Stimulated activated CD8-positive, alpha-beta memory T cell treated with anti-CD3 and anti-CD28 coated beads, Interleukin-12 subunit alpha, Interleukin-12 subunit beta, amount 100 ng/mL, for 4 hours (primary cell): ENCODE measurements at places on chromosomes 1 and 21.

GRCh38 chr21:14991957-14992356 is 72.8 kb downstream of the NRIP1 start:
- no peak for DNase-seq

GRCh38 chr1:1198423-1199140 is 7.8 kb downstream of the TNFRSF18 start:
- no peak for DNase-seq

- DNase-seq = no peak
Measured at GRCh38 chr21:14957836-14958235, 107.0 kb downstream of the NRIP1 start.

DNA sequence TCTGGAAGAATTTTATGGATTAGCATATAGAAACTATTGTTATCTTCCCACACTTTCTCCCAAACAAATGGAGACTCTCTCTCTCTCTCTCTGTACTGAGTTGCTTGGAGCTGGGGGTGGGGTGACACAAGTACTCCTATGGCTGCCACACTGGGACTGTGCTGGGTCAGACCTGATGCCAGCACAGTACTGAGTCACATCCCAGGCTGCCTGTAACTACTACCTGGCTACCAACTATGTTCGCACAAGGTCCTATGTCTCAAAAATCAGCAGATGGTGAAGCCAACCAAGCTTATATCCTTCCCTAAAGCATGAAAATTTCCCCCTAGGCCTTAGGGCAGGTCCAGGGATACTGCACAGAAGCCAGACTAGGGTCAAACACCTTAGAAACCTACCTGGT is 66.6 kb downstream of the FAF1 start:
- DNase-seq = no peak

GRCh38 chr1:53643041-53643880 is 95.7 kb downstream of the GLIS1 start:
- DNase-seq = no peak

- DNase-seq = no peak
Measured at GRCh38 chr1:183903101-183903500, 98.2 kb downstream of the RGL1 start.

DNA sequence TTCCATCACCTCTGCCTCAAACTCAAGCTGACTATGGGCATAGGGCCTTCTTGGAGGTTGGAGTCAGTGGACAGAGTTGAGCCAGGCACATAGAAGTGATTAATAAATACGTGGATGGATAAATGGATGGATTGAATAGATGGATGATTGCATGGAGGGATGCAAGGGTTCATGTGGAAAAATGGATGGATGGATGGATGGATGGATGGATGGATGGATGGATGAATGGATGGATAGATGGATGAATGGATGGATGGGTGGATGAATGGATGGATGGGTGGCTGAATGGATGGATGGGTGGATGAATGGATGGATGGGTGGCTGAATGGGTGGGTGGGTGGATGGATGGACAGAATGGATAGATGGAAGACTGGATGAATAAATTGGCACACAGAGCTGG is 40.1 kb upstream of the ZBTB40 start:
- no peak for DNase-seq

GRCh38 chr1:89465201-89465600 is 59.4 kb upstream of the LRRC8B start:
- no peak for DNase-seq

DNA sequence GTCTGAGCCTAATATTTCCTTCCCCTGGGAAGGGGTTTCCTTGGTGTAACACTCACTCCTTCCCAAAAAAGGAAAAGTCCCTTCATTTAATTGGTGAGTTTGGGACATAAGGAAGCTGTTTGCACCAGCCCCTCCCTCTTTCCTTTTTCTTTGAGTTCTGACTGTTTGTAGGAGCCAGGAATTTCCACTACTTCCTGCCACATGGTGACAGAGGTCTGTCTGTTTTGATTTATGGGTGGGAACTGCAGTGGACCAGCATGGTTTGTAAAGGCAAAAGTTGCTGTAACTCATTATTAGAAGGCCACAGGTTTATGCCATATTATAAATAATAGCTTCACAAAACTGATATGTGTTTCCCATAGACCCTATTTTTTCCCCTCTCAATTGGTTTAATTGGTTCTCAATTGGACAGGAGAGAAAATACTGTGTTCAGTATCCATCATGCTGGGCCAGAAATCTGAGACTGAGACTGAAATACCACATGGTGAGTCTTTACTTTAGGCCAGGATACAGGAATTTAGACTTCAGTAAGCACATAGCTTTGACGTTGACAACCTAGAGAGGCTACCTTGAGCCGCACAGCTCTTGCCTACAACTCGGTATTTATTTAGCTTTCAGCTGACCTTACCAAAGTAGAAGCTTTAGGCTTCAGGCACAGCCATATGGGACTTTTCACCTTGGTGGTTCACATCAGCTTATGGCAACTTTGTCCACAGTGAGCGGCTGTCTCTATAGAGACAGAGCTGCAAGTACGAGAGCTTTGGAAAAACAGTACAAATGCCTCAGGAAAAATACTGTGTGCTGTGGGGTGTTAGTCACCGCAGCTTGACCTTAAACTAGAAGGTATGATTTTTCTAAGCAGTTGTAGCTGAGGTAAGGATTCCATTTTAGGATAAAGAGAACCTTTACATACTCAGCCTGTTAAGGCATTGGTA is 40.0 kb upstream of the RGS7 start:
- DNase-seq = no peak

DNA sequence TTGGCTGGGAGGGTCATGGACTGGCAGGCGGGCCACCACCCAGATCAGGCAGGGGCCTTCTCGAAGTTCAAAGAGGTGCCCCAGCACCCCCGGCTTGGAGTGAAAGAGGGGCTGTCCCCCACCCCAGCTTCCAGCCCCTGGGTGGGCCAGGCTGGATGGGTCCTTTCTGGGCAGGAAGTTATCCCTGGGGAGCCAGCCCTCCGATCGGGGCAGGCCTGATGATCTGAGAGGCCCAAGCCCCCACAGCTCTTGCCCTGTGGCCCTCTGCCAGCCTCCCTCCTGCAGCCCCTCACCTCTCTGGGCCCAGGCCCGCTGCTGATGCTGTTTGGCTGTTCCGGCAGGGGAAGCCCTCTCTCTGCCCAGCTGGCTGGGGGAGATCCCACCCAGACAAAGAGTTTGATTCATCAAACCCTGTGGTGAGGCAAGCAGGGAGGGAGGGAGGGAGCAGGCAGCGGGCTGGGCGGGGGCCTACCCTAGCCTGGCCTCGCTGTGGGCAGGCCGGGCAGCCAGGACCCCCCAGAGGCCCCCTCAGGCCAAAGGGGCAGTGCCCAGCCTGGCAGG is 2.5 kb downstream of the ARHGEF19 start:
- DNase-seq = no peak

DNA sequence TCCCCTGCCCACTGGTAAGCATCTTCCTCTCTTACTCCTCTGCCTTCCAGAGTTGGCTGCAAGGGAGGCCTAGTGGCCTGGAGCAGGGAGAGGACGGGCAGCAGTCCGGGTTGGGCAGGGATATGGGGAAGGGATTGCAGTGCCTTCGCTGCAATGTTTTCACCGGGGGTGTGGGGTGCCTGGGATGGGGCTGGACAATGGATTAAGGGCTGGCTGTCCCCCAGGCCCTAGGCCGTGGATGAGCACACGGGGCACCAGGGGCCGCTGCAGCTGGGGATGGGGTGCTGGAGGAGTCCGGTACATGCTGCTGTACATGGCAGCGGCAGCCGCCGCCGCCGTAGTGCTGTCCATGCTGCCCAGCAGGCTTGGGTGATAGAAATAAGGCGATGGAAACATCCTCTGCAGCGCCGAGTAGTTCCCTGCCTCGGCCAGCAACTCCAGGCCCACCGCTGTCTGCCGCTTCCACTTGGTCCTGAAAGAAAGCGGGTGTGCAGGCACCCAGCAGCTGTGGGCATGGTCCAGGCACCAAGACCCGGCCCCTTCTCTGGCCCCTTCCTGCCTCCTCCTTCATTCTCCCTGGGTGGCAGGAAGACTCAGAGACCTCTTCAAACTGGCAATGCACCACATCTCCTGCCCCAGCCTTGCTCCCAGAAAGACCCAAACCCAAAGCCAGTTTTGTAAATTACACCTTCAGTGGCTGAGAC is 4.8 kb downstream of the BARHL2 start:
- DNase-seq = no peak

DNA sequence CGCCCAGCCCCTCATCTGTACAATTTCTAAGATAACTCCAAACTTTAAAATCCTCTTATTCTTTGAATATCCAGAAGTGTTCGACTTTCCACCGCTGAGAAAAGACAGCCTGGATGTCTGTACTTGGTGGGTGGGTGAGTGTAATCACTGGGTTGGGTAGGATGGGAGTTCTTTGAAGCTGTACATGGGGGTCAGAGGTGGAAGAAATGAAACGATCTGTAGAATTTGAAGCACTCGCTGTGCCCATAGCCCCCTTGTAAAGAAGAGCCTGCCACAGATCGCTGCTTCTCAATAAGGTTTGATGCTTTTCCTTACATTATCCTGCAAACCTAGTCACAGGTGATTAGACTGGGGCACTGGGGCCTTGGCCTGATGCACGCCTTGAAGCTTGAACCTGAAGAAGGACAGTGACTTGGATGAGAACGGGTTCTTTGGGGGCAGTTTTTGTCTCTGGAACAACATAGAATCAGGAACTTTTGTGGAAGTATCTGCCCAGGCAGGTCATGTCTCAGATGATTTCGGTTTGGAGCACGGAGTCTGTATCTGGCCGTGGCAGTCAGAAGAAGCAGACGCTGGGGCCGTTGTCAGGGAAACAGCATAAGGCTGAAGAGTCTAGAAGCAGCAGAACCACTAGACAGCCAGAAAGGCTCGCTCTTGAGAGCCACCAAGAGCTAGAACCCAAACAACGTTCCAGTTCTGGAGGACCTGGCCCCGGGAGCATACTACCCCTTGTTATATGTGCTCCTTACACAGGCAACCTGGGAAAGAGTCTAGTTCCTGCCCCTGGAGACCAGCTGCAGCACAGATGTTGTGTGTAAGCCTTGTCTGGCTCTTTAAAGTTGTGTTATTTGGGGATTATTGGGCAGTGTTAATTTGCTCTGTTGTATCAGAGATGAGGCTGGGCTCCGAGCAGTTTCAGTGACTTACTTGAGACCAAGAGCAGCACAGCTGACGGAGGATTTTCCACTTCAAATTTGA is 45.1 kb upstream of the SCCPDH start:
- DNase-seq = no peak

- no peak for DNase-seq
Measured at GRCh38 chr1:107933736-107934135, 31.2 kb downstream of the VAV3 start.

DNA sequence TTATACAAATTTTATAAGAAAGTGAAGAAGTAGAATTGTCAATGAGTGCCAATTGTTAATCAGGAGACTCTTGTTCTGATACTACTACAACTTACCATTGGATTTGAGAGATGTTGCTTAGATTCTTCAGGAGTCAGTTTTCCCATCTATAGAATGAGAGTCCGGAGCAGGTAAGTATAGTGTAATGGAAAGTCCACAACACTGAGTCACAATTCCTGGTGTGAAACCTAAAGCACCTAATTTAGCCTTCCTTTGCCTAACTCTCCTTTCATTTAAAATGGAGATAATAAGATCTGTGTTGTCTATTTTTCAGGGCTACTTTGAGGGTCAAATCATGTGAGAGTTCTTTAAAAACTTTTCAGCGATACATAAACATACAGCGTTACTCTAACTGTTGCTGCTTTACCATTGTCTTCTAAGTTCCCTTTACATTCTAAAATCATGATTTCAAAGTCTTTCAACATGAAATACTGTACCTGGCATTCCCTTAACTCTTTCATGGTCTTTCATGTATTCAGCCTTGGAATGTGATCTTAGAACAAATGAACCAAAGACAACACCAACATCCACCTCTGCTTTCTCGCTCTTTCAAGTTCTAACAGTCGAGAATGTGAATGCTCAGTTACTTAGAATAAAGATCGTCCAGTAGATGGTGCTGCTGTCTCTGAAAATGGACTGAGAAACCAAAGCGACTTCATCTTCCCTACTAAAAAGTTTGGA is 90.9 kb downstream of the SLC30A10 start:
- DNase-seq = no peak

DNA sequence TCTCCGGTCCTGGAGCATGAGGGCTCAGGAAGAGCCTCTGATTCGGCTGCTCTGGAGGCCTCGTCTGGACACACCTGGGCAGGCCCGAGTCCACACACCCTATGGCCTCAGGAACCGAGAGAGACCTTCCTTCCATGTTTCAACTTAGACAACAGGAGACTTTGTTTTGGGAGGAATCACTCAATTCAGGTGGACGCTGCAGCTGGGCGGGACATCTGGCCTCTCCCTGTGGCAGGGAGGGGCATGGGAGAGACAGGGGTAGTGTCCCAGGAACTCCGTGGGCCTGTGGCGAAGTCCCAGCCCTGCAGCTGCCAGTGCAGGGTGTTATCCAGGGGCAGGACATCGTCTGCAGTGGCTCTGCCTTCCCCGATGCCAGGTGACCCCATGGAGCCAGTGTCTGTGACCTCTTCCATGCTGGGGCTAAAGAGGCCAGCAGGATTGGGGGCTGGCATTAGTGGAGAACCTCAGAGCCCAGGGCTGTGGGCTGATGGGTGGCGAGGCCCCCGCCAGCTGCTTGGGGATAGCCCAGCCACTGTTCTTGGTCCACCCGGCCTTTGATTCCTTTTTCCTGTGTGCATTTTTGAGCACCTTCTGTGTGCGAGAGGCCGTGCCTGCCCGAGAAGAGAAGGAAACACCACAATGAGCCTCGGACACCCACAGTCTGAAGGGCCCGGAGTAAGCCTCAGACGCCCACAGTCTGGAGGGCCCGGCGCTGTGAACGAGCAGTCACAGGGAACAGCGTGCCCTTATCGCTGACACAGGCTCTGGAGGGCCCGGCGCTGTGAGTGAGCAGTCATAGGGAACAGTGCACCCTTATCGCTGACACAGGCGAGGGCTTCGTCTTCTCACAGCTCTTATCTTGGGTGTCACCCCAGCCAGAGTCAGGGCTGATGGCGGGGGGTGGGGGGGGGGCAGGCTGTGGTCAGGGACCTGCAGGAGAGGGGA is 6.2 kb downstream of the COL18A1 start:
- DNase-seq = no peak

DNA sequence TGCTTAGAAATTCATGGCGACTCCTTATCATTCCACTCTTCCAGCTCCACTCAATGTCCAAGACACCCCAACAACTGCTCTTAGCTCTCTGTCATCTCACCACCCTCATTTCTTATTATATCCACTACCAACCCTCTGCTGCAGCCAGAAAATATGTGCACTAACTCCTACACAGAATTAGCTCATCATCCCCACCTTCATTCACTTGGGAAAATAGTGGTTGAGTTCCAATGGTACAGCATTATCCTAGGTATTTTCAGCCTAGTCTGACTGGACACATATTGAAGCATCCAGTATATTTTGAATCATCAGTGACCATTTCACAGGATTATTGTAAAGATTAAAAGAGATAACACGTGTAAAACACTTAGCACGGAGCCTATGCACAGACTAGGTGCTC is 16.7 kb upstream of the VSIG8 start:
- no peak for DNase-seq

GRCh38 chr1:11518791-11519628 is 40.1 kb downstream of the DISP3 start:
- DNase-seq = no peak

GRCh38 chr1:157948312-157949073 is 45.0 kb upstream of the KIRREL1 start:
- DNase-seq = no peak

GRCh38 chr1:200496937-200497336 is 87.1 kb upstream of the ZNF281 start:
- DNase-seq = no peak
